Activated CD8-positive, alpha-beta memory T cell treated with anti-CD3 and anti-CD28 coated beads, Interleukin-2, amount 50 U/mL, for 4 hours (primary cell): ENCODE measurements at places on chromosomes 5 and 9.

DNA sequence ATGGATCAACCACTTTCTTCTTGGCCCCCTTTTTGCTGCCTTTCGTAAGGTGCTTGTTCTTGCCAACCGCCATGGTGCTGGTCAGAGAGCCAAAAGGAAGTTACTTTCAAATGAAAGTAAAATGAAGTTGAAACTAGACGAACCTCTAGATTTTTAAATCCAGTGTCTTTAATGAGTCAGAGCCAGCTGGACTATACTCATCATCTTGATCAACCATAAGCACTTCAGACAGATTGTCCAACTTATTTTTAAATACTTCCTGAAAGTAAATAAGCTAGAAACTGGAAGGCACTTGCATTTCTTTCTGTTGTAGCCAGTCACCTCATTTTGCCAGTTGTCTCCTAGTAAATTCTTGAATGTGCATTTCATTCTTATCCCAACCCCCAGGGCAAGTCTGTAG, 48.9 kb downstream of the JMY start:
- DNase-seq: no peak

GRCh38 chr5:171336521-171337209, 27.6 kb downstream of the TLX3 start:
- DNase-seq: no peak

- no peak for DNase-seq
Measured at GRCh38 chr9:86812616-86813015, 134.7 kb downstream of the GAS1 start.

GRCh38 chr5:35198686-35199085, 31.6 kb downstream of the PRLR start:
- no peak for DNase-seq

DNA sequence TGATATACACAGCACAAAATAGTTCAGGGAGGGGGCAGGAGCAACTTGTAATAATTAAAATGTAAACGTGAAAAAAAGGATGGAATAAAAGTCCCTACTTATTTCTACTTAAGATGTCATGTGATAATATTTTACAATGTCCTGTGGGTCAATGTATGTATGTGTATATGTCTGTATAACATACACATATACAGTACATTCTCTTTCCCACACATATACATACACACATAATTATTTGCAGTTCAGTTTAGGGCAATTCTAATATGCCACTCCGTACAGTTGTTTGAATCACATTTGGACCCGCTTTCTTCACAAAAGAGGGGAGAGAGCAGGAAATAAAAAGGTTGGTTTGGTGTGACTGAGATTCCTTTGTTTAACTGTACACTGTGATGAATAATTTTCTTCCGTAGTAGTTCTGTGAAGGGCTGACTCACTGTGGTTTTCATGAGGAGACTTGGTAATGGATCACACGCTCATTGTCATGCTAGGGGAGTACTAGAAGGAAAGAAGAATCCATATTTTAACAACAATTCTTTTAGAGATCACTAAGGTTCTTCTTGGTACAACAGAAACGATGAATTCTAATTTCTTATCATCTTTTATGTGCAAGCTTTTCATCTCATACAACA, 26.2 kb upstream of the ACOT12 start:
- DNase-seq: no peak

DNA sequence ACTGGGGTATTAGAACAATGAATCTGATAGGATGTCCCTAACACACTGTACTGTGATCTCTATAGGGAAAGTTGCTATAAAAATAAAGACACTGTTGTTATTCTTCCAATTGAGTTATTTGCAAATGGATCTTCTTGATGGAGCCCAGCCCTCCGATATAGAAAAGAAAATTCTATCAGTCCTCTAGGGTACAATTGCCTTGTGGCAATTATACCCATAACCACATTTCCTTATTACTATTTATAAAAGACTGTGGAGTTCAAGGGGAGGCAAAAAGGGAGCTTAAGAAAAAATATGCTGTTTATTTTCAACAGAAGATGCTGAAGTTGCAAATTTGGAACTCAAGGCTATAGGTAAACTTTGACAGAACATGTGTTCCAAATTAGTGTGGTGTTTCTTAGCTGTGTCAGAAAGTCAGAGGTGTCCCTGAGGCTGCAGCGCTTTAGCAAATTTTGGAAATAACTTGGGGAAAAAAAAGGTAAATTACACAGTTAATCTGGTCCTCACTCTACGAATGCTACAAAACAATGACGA, 116.5 kb downstream of the NFIB start:
- no peak for DNase-seq

DNA sequence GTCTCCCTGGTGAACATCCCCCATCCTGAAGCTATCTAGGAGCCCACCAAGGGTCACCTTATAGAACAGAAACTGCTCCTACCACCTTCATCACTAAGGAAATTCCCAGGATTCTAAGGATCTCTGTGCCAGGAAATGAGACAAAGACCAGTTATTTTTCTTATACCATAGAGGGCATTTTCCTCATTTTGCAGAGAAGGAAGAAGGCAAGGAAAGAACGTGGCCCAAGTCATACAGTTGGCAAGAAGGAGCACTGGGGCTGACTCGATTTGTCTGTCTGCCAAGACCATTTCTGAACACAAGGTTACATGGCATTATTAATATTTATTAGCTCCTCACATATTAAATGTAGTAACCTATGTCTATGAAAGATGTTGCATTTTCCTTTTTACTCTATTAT, 49.6 kb upstream of the TNFSF15 start:
- no peak for DNase-seq

- no peak for DNase-seq
Measured at GRCh38 chr5:143054480-143054941, 284.3 kb downstream of the ARHGAP26 start.

DNA sequence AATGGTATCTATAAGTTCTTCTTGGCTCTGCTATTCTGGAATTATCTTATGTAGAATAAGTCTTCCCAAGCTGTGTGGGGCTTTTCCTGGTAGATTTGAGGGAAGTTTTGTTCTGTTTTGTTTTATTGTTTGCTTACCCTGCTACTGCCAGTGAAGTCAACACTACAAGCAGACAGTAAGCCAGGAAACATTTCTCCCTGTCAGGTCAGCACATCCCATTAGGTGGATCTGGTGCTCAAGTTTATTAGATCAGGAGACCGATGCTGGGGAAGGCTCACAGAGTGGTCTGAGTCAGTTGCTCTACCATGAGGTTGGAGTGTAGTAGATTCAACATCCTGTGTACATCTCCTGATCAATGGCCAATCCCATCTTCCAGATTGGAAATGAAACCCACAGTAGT, 79.1 kb downstream of the ADRB2 start:
- no peak for DNase-seq

GRCh38 chr9:129906298-129906697, 71.0 kb downstream of the USP20 start:
- no peak for DNase-seq

- no peak for DNase-seq
Measured at GRCh38 chr5:68966596-68966995, 127.2 kb upstream of the SLC30A5 start.
